ENCODE measurements at places on chromosomes 3 and 15.

- no peak for DNase-seq
These were observed 321.6 kb upstream of the EPHA3 start for GRCh38 chr3:88785841-88786240.

- no peak for DNase-seq
These were observed 3.9 kb downstream of the MST1R start for GRCh38 chr3:49899815-49900214.

- no peak for DNase-seq
These were observed 32.1 kb upstream of the IQSEC1 start for GRCh38 chr3:13105181-13105895.

GRCh38 chr3:48702320-48702920 lies 14.6 kb downstream of the IP6K2 start:
- no peak for DNase-seq
